T-helper 1 cell (primary cell): ENCODE measurements at places on chromosomes 2 and 18.

DNA sequence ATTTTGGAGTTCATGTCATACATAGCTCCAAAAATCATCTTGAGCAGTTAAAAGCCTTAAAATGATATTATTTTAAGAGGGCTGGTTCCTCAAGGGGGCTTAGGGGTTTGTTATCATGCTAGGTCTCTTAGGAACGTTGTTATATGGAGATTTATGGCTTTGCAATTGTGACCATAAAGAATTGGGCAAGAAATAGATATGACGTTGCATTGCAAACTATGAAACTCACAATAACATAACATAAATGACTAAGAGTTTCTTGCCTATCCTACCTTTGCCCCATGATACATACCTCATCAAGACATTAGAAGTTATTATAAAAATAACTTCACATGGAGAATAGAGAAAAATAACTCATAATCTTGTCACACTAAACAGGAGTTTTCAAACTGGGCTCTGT, 206.4 kb upstream of the SESTD1 start:
- DNase-seq: no peak

GRCh38 chr18:56306797-56307196, 331.6 kb downstream of the TXNL1 start:
- no peak for DNase-seq

- no peak for DNase-seq
Observed at GRCh38 chr18:73662421-73662820, 485.2 kb downstream of the FBXO15 start.

- DNase-seq: peak; percentile 7
Observed at GRCh38 chr2:181430406-181431118, 26.6 kb upstream of the ITGA4 start.

DNA sequence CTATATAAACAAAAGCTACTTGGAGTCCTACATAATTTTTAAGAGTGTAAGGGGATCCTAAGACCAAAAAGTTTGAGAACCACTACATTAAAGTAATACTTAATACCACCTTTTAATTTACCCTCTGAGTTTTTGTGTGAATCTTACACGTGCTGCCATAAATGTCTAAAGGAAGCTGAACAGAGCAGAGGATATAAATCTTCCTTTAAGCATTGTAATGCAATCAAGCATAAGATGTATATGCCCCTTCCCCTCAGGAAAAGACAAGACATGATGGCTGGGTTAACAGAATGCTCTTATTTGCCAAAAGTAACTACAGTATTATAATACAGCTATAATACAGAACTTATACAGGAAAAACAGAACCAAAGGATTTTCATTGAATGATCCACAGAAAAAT, 2.9 kb downstream of the ESCO1 start:
- no peak for DNase-seq

DNA sequence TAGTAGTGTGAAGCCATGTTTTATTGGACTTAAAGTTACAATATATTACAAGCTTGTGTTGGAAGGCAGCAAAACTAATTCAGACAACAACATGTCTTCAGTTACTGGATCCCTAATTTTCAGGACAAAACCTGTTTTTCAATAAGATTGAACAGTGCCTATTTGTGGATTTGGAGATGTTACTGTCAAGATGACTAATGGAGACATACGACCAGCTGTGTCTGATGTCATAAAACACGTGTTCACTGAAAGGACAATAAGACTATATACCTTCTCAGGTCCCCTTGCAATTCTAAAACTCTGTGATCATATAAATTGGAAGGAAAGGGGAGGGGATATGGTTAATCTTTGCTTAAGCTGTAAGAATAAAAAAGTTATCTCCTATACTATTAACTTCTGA, 21.7 kb downstream of the METTL21A start:
- no peak for DNase-seq

DNA sequence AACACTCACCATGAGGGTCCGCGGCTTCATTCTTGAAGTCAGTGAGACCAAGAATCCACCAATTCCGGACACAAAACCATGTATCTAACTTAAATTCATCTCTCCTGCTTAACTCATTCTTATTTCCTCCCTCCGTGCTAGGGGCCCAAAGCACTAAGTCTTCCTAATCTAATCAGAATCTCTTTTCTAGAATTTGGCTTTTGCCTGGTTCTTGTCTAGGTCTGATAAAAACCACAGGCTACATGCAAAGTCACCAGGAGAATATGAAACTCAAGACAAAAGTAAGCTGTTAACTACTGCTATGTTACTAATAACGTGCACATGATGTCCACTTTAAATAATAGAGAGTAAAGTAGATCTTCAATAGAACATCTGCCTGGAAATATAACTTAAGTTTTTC, 69.9 kb downstream of the TRIP12 start:
- DNase-seq: no peak

GRCh38 chr2:149768320-149768799, 180.8 kb upstream of the MMADHC start:
- no peak for DNase-seq

- no peak for DNase-seq
Observed at GRCh38 chr2:151178207-151178606, 83.5 kb downstream of the RBM43 start.

DNA sequence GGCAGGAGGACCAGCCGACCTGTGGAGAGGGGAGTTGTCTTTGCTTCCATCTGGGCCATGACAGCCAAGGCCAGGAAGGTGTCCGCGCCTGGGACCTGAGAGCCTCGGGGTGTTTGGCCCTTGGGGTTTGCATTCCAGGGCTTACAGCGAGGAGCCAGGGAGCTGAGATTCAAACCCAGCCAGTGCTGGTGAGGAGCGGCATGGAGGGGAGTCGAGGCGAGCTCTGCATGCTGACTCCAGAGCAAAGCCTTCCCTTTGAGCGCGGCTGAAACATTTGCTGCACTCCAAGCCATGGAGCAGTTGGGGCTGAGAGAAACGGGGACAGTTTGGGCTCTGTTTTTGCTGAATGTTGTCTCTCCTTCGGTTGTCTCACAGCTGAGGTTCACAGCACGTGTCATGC, 77.4 kb downstream of the TWIST2 start:
- no peak for DNase-seq

DNA sequence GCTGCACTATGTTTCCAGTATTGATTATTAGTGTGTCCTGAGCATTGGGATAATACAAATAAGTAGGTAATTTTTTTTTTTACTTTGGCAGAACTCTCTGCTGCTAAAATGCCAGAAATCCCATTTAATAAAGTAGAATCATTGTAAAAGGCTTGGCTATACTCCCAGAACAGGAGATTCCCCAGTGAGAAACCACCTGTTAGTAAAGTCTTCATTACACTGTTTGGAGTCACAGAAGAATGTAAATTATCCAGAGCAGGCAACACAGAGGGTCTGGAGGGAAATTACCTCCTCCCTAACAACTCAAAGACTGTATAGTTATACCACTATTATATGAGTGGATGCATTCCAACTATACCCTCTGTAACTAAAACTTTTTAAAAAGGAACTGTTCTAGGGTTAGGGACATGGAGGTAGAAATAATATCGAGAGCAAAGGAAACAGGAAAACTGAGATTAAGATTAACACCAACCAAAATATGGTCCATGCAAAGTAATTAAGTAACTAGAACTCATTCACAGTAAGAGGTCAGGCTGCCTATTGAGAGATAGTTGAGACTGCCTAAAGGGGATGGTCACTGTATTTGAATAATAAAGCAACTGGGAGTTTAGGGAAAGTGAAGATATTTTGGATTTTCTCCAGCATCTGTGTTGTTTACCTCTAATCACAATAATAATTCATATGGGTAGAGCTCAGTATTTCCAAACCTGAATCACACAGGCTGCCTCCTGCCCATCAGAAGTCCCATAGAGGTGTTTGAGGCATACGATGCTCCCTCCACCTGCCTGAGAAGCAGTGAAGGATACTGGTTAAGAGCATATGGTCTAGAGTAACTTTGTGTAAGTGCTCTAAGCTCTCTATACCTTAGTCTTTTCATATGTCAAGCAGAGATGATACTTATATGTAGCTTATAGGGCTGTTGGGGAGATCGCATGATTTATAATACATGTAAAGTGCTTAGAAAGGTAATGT, 34.4 kb downstream of the MAP2 start:
- DNase-seq: no peak

GRCh38 chr18:40670668-40671375, 1284.2 kb upstream of the PIK3C3 start:
- DNase-seq: no peak

GRCh38 chr2:101987832-101988231, 3.9 kb upstream of the IL1R2 start:
- DNase-seq: no peak

- DNase-seq: no peak
Observed at GRCh38 chr2:207200136-207200535, 34.4 kb upstream of the KLF7 start.
